ENCODE measurements at places on chromosomes 3 and 15. TPM values are rescaled to one million over a fixed set of nuclear protein-coding genes. Genes with fewer than 3 reads are reported as not detected.

DNA sequence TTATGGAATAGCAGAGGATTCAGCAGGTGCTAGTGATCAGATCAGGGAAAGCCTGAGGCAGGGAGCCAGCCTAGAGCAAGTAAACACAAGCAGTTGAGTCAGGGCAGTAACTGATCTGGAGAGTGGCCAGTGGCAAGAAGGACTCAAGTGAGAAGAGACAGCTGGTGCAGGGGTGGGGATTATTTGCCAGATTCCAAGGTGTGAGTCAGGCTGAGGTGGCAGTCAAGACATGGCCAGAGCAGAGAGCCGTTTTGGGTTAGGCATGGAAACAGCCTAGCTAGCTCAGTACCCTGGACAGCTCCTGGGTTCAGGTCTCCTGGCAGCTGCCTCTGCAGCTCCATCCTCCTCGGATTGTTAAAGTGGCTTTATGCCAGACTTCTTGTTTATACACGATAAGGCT, 281.9 kb upstream of the ONECUT1 start:
- H3K4me3 ChIP-seq, result no peak overlapping the region
- DNase-seq, result peak; percentile 21
- H3K36me3 ChIP-seq, result no peaks in the 10 kb centered on the region
- no peak overlapping the region for H3K27ac ChIP-seq
- no peaks in the 10 kb centered on the region for H3K27me3 ChIP-seq

- H3K27me3 ChIP-seq, result no peaks in the 10 kb centered on the region
- no peak for DNase-seq
- no peak overlapping the region for H3K27ac ChIP-seq
- no peak overlapping the region for H3K4me3 ChIP-seq
- no peaks in the 10 kb centered on the region for H3K4me1 ChIP-seq
Observed at GRCh38 chr15:72579814-72580213, 74.7 kb upstream of the GOLGA6B start.

- no peak overlapping the region for H3K4me3 ChIP-seq
- H3K27me3 ChIP-seq, result peaks cover 3% of the 10 kb centered on the region
- H3K4me1 ChIP-seq, result no peaks in the 10 kb centered on the region
- H3K36me3 ChIP-seq, result no peaks in the 10 kb centered on the region
- DNase-seq, result no peak
Observed at GRCh38 chr3:73437828-73438227, 186.9 kb downstream of the PDZRN3 start.

GRCh38 chr3:9172851-9173321, 76.6 kb downstream of the SRGAP3 start:
- peaks cover 3% of the 10 kb centered on the region for H3K36me3 ChIP-seq
- H3K27me3 ChIP-seq, result peaks cover 2% of the 10 kb centered on the region
- H3K4me3 ChIP-seq, result no peak overlapping the region
- peaks cover 10% of the 10 kb centered on the region for H3K4me1 ChIP-seq
- H3K27ac ChIP-seq, result no peak overlapping the region

DNA sequence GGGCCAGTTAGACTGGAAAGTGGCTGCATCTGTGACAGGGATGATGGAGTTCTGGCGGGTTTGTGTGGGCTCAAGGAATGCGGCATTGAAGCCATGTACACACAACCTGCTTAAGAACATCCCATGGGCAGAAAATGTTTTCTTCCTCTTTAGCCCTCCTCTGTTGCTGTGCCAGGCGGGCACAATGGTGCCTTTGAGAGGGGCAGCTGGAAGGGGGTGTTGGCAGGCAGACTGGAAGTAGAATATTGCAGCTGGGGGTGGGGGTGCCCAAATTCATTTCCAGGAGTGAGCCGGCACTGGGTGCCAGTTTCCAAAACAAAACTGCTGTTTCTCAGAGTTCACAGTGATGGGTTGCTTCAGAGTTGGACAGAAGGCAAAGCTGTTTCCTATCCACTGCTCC, 91.8 kb upstream of the ETV5 start:
- no peak overlapping the region for H3K27ac ChIP-seq
- H3K4me3 ChIP-seq, result no peak overlapping the region
- no peak for DNase-seq

GRCh38 chr15:45181491-45182285, 6.1 kb downstream of the SHF start:
- no peak for DNase-seq
- peaks cover 12% of the 10 kb centered on the region for H3K4me1 ChIP-seq
- H3K4me3 ChIP-seq, result no peak overlapping the region
- no peaks in the 10 kb centered on the region for H3K36me3 ChIP-seq
- H3K27me3 ChIP-seq, result peaks cover 6% of the 10 kb centered on the region
- H3K27ac ChIP-seq, result no peak overlapping the region

DNA sequence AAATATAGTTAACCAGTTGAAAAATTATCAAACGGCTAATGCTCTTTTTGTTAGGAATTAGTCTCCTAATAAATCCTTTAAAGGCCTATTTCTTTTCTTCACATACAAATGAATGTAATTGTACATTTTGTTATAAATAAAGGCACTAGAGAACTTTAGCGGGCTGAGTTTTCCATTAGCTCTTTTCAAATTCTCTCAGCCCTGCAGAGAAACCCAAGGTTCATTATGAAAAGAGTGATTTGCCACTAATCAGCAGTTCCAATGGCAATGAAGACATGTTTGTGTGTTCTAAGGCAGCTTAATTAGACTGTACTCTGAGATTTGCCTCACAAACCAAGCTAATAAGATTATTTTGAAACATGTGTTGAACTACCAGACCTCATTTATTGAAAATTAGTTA, 64.6 kb upstream of the P2RY1 start:
- H3K27ac ChIP-seq, result no peak overlapping the region
- H3K27me3 ChIP-seq, result no peaks in the 10 kb centered on the region
- H3K4me1 ChIP-seq, result no peaks in the 10 kb centered on the region

GRCh38 chr3:87997966-87998365, 60.8 kb downstream of the CGGBP1 start:
- H3K4me3 ChIP-seq, result no peak overlapping the region
- H3K36me3 ChIP-seq, result no peaks in the 10 kb centered on the region
- H3K27ac ChIP-seq, result no peak overlapping the region
- H3K4me1 ChIP-seq, result peaks cover 28% of the 10 kb centered on the region
- no peak for DNase-seq

DNA sequence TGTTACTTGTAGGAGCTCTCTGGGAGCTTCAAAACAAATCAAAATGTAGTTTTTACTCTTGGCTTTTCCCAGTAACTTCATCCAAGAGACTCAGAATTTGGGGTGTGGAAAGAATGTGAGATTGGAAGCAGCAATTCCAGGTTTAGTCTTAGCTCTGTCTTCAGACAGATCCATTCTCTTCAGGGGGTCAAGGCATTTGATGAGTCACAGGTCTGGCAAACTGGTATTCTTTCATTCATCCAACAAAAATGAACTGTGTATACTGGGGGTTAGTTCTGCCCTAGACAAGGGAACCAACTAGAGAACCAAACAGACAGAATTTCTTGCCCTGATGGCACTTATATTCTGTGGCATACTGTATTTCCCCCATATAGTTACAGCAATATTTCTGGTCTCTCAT, 36.3 kb upstream of the CADPS start:
- H3K4me1 ChIP-seq, result no peaks in the 10 kb centered on the region
- H3K4me3 ChIP-seq, result no peak overlapping the region
- DNase-seq, result no peak

Gene GTPBP8
- 27.7 TPM for total RNA-seq

Gene HIGD1A
- 56.9 TPM for total RNA-seq

Gene FOXP1
- 71.3 TPM for total RNA-seq

Gene ZNF774
- total RNA-seq, result 0.83 TPM

All from activated CD4-positive, alpha-beta memory T cell treated with anti-CD3 and anti-CD28 coated beads, Interleukin-2, amount 10 ng/mL, durations not matched to agents 7 days and 5 days (primary cell).